ENCODE measurements at places on chromosomes 3 and 15.

- DNase-seq, result no peak
Observed at GRCh38 chr15:61169904-61170695, 59.0 kb downstream of the RORA start.

- peak; percentile 93 for DNase-seq
Observed at GRCh38 chr3:135965506-135966270, at the start of gene PPP2R3A. PPP2R3A (plus strand) TSS chr3:135965728; CDS start chr3:136001499, 35,771 bp downstream.

GRCh38 chr15:70382009-70382749 is 284.5 kb upstream of the TLE3 start:
- DNase-seq, result no peak

- peak; percentile 3 for DNase-seq
Observed at GRCh38 chr3:33855884-33856546, 57.6 kb downstream of the PDCD6IP start.

GRCh38 chr15:67521783-67522568 is 1.0 kb downstream of the C15orf61 start:
- DNase-seq, result peak; percentile 60

DNA sequence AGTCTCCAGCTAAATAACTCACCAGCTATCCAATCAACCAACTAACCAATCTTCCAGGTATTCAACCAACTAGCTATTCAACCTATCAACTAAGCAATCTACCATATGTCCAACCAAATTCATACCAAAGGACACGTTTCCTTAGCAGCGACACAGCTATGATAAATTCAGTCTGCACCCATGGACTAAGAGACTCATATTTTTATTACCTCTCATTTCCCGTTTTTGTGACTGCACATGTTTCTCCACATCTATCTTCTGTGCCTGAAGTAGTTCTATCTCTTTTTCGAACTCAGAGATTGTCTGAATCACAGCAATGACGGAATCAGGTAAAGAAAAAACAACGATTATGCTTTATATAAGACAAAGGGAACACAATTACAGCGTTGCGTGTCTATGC is 34.0 kb upstream of the GNB5 start:
- no peak for DNase-seq

GRCh38 chr3:195182470-195182795 is 88.5 kb downstream of the XXYLT1 start:
- peak; percentile 67 for DNase-seq

- peak; percentile 1 for DNase-seq
Observed at GRCh38 chr3:60391292-60391691, 860.0 kb downstream of the FHIT start.

- DNase-seq, result no peak
Observed at GRCh38 chr15:101368861-101369642, 74.0 kb upstream of the SNRPA1 start.

- DNase-seq, result no peak
Observed at GRCh38 chr3:70201975-70202374, 110.5 kb downstream of the MDFIC2 start.

DNA sequence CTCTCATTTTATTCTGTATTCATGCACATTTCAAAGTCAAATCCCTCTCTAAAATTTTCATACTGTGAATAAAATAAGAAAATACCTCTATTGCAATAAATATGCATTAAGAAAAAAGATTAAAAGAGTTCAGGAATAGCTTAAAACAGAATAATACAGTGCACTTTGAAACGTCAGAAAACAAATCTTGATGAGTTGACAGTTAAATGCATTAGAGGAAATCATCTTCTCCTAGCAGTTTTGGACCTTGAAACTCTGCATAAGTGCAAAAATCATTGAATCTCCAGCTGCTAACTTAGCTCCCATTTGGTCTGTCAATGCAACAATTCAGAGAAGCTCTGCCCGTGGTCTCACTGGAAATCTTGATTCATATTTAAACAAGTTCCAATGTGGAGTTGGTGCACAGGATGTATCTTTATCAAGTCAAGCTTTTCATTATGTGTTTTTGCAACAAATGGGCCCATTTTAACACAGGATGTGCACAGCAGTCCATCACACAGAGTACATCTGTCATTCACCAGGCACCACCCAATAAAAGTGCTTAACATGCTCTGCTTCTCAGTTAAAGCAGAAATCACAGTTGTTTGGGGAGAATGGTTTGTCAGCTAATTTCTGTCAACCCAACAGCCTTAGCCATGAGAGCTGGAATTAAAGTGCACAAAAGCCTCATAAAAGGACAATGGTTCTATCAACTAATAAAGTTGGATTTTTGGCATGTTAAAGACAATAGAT is 98.8 kb upstream of the ARRDC4 start:
- DNase-seq, result no peak

Data from M059J (cell line).